ENCODE measurements at places on chromosomes 13 and 19. TPM values are rescaled to one million over a fixed set of nuclear protein-coding genes. Genes with fewer than 3 reads are reported as not detected.
A peak's percentile ranks its signal among the peaks of the same experiment; 100 is the strongest.

The CGB1 gene
- total RNA-seq = not detected

The ZNF844 gene
- 3.6 TPM for total RNA-seq

The CYSLTR2 gene
- 3.7 TPM for total RNA-seq

The MPHOSPH8 gene
- total RNA-seq = 44.9 TPM

The PGLYRP1 gene
- not detected for total RNA-seq

The SBK3 gene
- not detected for total RNA-seq

DNA sequence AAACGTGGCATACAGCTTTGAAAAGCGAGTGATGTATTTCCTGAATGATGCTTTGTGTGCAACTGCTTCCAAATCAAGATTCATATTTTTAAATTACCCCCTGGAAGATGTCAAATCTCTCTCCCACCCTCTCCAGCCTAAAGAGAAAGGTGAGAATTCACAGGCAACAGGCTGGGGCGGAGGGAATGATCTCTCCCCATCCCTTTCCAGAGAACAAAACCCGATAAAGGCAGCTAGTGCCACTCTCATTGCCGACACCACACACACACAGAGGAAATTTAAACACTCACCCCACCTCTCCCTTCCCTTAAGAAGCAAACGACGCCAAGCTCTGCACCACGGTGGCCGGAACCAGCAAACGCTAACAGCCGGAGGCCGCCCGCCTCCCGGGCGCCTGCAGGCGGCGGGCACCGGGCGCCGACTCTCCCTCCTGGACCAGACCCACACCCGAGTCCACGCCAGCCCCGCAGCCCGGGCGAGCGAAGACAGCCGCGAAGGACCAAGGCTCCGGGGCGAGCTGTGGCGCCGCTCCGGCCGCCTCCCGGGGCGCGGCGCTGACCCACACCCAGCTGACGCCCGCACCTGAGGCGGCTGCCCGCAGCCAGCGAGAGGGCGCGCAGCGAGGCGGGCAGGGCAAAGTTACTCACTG lies 477 bp downstream of the LNX2 start:
- H3K27ac ChIP-seq = peak overlapping the region; percentile 88
- peak; percentile 51 for DNase-seq
- H3K4me3 ChIP-seq = peak overlapping the region; percentile 89
- H3K4me1 ChIP-seq = peaks cover 50% of the 10 kb centered on the region

DNA sequence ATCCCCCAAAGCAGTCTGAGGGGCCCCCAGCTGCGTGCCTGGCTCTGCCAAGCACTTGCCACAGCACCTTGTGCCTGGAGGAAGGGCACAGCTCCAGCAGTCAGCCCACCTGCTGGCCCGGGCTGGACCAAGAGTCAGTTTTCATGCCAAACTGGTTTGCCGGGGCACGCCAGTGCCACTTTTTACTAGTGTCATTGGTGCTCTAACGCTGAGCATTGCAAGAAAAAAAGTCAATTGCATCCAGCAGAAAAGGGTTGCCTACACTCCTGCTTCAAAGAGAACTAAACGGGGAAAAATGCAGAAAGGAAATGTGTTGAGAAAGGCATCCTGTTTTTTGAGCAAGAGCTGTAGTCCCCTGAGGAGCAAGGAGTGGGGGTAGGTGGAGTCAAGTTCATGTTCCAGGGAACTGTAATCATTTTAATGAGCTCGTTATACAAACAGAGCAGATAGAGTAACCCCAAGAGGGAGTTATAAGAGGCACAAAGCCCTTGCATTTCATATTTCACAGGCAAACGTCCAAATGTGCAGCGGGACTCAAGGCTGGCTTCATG lies 68.4 kb downstream of the F2RL3 start:
- H3K4me3 ChIP-seq = no peak overlapping the region
- H3K27me3 ChIP-seq = peaks cover 7% of the 10 kb centered on the region
- no peak for DNase-seq
- no peak overlapping the region for H3K27ac ChIP-seq

DNA sequence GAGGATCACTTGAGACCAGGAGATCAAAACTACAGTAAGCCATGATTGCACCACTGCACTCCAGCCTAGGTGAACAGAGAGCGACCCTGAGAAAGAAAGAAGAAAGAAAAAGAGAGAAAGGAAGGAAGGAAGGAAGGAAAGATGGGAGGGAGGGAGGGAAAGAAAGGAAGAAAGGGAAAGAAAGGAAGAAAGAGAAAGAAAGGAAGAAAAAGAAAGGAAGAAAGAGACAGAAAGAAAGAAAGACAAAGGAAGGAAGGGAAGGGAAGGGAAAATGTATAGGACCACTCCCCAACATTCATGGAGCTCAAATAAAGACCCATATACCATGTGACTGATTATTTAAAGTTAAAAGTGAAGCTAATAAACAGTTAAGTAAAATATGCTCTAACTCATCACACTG lies 39.9 kb downstream of the SYDE1 start:
- H3K4me3 ChIP-seq = no peak overlapping the region
- no peak overlapping the region for H3K27ac ChIP-seq
- H3K4me1 ChIP-seq = peaks cover 5% of the 10 kb centered on the region
- DNase-seq = no peak
- H3K36me3 ChIP-seq = no peaks in the 10 kb centered on the region
- no peaks in the 10 kb centered on the region for H3K27me3 ChIP-seq

DNA sequence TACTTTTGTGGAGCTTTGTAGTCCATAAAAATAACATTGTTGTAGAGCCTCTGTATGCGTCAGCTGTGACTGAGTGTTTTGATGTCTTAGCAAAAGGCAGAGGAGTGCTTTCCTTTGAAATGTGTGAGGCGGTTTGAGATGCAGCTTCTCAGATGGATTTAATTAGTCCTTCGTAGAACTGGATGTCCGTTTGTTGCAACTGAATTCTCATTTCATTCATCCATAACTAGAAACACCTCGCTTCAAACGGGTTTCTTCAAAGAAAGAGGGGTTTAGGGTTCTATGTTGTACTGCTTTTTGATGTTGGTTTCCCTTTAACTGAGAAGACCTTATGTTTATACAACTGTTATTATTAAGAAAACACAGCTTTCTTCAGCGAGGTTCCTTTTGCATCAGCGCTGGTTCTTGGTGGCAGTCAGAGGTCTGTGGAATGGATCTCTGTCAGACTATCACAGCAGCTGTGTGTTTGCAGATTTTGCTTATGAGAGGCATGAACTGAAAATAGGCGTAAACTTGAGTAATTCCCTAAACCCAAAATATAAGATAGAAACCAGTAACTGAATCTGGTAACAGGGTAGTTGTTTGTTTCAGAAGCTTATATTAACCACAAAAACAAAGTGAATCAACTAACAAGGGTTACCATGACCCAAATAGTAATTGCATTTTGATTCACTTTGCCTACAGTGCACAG lies 194.4 kb downstream of the GGACT start:
- peaks cover 3% of the 10 kb centered on the region for H3K36me3 ChIP-seq
- H3K27me3 ChIP-seq = no peaks in the 10 kb centered on the region
- peak overlapping the region; percentile 28 for H3K4me3 ChIP-seq
- peak overlapping the region; percentile 62 for H3K27ac ChIP-seq

DNA sequence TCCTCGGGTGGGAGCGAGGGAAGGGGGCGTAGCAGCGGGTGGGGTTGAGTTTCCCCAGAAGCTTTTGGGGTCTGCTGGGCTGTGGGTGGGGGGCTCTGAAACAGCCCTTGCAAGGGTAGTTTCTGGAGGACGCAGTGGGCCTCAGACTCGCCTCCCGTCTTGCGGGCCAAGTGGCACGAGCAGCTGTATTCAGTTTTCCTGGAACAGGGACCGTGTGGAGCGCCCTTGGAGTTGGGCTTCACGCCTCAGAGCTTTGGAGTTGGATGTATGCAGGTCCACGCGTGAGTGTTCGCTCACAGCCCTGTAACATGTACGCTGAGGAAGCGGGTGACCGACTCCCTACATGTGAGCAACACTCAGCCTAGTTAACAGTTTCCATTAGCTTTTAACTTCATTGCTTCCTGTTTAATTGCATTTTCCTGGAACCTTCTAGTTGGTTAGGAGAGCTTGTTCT lies 603 bp downstream of the TM9SF2 start:
- DNase-seq = peak; percentile 42
- peak overlapping the region; percentile 94 for H3K4me3 ChIP-seq
- H3K36me3 ChIP-seq = peaks cover 26% of the 10 kb centered on the region
- H3K27me3 ChIP-seq = no peaks in the 10 kb centered on the region
- peak overlapping the region; percentile 95 for H3K27ac ChIP-seq

GRCh38 chr13:43884222-43884621 lies 4.5 kb downstream of the LACC1 start:
- no peaks in the 10 kb centered on the region for H3K36me3 ChIP-seq
- DNase-seq = no peak
- H3K4me1 ChIP-seq = peaks cover 9% of the 10 kb centered on the region
- peaks cover 21% of the 10 kb centered on the region for H3K27me3 ChIP-seq
